Cortex of kidney (tissue), 1 donor: ENCODE measurements at places on chromosomes 12 and 14.

DNA sequence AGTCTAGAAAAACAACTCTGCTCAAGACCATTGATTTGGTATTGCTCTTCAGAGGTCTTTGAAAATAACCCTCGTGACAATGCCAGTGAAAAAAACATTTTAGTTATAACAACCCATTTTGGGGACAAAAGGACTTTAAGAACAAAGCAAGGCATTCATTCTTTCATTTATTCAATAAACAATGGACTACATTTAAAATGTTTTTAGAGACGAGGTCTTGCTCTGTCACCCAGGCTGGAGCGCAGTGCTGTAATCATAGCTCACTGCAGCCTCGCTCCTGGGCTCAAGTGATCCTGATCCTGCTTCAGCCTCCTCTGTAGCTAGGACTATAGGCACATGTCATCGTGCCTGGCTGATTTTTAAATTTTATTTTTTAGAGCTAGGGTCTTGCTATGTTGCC is 7.7 kb upstream of the KICS2 start:
- DNase-seq, result no peak

DNA sequence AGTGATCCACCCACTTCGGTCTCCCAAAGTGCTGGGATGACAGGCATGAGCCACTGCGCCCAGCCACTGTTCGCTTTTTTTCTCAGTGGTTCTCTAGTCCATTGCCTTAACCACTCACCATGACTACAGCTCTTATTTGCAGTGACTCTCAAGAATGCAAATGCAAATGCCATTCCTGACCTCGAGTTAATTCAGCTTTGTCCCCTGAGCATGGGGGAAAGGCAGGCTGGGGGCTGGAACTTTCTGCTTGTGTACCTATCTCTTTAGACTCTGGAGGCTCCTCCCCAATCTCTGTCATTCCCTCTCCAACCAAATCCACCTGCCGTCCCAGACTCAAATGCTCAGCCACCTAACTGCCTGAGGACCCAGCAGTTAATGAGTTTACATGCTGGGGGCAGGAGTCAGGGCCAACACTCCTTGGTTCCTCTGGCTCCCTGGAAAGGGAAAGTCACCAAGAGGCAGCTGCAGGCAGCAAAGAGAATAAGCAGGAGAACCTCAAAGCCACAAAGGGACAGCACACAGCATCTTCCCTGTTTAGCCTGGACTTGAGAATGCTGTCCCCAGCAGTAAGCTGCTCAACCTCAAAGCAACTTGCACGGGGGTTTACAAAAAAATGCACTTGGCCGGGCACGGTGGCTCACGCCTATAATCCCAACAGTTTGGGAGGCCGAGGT is 5.3 kb upstream of the HNF1A start:
- no peak for DNase-seq

GRCh38 chr12:45518291-45519235 is 210.9 kb upstream of the ARID2 start:
- no peak for DNase-seq

- DNase-seq, result no peak
Measured at GRCh38 chr12:18141048-18141982, 51.3 kb upstream of the RERGL start.

DNA sequence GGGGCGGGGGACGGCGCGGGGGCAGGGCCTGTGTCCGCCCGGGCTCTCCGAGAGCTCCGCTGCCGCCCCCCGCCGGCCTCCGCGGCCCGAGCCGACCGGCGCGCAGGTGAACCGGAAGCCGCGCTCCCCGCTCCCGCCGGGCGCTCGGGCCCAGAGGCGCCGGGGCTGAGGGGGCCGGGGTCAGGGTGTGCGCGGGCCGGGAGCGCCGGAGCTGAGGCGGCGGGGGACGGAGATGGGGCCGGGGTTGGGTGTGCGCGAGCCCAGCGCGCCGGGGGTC is 431 bp downstream of the HIP1R start:
- DNase-seq, result no peak

DNA sequence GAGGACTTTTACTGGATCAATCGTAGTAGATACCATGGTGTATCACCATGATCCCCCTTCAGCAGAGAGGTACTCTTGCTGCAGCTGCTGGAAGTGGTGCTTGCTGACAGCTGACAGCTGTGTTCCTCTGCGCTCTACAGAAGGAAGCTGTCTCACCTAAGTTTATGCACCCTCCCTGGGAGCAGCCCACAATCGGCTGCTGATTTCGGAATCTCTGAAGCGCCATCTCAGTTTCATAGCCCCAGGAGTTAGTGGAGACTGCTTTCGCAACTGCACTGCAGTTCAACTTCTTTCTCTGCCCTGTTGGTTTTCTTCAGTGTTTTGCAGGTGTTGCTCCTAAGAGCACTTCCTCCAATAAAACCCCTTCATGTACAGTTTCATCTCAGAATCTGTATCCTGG is 237.9 kb downstream of the PAWR start:
- no peak for DNase-seq

- no peak for DNase-seq
Measured at GRCh38 chr12:8564656-8565055, 24.0 kb upstream of the CLEC4E start.

- DNase-seq, result no peak
Measured at GRCh38 chr12:57765003-57765697, 1.7 kb downstream of the CYP27B1 start.

DNA sequence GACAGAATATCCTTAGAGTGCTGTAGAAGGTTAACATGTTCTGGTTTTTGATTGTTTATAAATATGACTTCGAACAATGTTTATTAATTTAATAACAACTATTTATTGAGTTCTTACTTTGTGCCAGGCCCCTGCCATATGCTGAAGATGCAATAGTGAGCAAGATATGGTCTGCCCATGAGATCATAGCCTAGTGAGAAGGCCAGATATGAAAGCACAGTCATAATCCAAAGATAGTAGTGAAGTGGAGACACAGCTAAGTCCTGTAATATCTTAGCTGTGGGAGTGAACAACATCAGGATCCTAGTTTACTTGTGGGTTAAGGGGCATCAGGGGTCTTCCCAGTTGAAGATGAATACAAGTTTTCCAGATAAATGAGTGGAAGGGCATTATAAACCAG is 189.4 kb upstream of the FBXO33 start:
- no peak for DNase-seq

DNA sequence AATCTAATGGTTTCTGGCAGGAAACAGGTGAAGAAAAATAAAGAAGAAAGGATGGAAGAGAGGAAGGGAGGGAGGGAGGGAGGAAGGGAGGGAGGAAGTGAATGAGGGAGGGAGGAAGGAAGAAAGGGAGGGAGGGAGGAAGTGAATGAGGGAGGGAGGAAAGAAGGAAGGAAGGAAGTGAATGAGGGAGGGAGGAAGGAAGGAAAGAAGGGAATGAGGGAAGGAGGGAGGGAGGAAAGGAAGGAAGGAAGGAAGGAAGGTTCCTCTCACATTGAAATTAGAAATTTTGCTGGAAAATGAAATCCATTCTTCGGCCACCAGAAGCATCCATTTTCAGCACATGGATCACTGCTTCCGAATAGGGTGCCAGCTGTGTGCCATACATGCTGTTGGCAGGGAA is 62.2 kb upstream of the PELI2 start:
- DNase-seq, result no peak

- DNase-seq, result no peak
Measured at GRCh38 chr14:31466554-31466953, 9.2 kb upstream of the DTD2 start.

DNA sequence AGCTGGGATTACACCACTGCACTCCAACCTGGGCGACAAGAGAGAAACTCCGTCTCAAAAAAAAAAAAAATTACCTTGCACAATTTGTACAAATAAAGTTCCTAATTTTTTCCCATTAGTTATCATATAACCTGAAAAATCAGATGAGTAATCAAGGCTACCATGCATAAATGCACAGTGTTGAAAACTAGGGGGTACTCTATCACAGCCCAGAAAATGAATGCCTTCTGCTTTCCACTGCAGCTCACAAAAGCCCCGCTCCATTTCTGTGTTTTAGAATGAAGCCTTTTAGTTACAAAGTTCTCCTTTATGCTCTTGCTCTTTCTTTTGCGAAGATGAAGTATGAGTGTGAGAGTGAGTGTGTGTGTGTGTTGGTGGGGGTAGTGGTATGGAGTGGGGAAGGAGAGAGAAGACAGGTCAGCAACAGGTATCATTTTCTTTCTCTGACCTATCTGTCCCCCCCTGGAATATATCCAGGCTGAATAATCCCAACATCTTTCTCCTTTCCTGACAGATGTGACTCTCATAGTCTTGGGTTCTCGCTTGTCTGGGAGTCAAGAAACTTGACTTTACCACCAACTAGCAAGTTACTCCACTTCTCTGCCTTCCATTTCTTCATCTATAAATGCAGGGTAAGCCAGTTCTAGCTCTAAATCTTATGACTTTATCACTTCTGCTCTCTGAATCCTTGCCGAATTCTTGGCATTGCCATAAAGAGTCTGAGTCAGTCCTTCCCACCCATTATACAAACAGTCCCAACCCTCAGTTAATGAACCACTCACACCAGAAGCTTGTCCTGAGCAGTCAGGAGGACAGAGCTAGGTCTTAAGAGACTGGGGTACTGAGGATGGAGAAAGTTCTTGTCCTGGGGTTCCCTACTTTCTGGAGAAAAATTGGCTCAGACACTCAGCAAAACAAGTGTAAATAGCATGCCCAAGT is 16.1 kb downstream of the BIN2 start:
- DNase-seq, result no peak

GRCh38 chr12:120713861-120714482 is 3.7 kb downstream of the UNC119B start:
- DNase-seq, result no peak

DNA sequence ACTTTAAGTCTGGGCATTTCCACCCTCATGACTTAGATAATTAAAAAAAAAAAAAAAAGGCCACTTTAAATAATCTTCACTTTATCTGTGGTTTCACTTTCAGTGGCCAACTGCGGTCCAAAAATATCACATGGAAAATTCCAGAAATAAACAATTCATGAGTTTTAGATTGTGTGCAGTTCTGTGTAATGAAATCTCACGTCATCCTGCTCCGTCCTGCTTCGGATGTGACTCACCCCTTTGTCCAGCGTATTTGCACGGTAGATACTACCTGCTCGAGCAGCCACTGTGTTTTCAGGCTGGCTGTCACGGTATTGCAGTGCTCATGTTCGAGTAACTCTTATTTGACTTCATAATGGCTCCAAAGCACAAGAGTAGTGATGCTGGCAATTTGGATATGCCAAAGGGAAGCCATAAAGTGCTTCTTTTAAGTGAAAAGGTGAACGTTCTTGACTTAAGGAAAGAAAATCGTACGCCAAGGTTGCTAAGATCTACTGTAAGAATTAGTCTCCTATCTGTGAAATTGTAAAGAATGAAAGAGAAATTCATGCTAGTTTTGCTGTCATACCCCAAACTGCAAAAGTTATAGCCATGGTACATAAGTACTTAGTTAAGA is 2.4 kb downstream of the E2F7 start:
- DNase-seq, result no peak

DNA sequence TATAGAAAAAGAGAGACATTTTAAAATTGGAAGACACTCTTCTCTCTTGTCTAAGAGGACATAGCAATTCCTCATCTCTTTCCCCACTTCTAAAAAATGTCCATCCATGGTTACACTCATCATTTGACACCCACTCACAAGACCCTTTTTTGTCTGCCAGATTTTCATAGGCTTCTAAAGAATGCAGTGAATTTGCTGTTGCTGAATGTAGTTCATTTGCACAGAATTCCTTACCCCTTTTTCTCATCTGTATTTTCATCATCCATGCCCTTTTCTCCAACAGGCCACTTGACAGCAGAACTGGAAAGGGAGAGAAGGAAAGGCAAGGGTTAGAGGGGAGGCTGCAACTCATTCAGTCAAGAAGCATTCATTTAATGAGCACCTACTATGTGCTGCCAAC is 128.0 kb downstream of the NUAK1 start:
- DNase-seq, result no peak

DNA sequence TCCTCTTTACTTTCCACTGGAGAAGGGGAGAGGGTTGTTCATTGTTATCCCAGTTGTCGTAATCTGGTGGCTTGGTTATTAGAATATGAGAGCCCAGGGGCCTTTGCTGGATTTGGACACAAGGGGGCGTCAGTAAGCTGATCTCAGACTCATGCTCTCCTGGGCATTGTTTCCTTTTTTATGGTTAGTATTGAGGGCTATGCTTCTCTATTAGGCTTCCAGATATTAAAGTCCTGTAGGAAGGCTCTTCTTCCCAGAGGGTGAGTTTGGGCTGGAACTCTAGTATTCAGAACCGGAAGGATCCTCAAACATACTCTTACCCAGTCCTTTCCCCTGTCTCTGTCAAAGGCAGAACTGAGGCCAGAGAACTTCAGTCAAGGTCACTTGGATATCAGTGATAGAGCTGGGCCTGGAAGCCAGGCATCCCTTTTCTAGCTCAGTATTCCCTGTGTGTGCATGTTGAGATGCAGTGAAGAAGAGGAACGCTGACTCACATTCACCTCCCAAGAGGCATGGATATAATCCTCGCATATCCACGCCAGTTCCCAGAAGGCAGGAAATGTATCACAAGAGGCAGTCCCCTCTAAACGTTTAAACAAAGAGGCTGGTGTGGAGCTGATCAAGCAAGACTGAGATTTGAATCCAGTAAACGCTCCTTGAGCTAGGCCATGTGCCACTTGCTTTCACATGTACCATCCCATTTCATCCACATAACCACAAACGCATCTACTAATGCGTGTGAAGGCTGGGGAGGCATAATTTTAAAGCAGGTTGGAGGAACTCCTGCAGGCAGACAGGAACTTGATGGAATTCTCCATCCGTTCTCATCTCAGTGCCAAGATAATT is 41.6 kb downstream of the UBE3B start:
- DNase-seq, result no peak

GRCh38 chr12:106585105-106585520 is 2.3 kb downstream of the RFX4 start:
- no peak for DNase-seq

- DNase-seq, result no peak
Measured at GRCh38 chr12:122517877-122518276, 8.9 kb downstream of the RSRC2 start.

GRCh38 chr14:26963711-26964110 is 365.9 kb upstream of the NOVA1 start:
- no peak for DNase-seq

GRCh38 chr12:72246370-72246769 is 25.8 kb upstream of the TRHDE start:
- no peak for DNase-seq

- DNase-seq, result no peak
Measured at GRCh38 chr14:52827426-52827825, 36.0 kb upstream of the GNPNAT1 start.

- no peak for DNase-seq
Measured at GRCh38 chr12:62517887-62518286, 51.3 kb downstream of the MON2 start.

DNA sequence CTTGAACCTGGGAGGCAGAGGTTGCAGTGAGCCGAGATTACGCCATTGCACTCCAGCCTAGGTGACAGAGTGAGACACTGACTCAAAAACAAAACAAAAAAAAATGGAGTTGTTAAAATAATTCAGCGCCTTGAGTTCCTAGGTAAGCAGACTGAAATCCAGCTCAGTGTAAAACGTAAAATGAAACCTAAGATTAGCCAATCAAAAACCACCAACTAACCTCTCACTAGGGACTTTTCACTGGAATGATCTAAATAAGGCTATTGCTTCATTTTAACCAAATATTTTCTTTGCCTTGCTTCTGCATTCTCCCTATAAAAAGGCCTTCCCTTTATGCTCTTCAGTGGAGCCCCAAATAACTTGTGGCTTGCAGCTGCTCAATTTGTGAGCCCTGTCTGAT is 91.6 kb upstream of the HIF1A start:
- DNase-seq, result no peak
